ENCODE measurements at places on chromosomes 3 and 15.

DNA sequence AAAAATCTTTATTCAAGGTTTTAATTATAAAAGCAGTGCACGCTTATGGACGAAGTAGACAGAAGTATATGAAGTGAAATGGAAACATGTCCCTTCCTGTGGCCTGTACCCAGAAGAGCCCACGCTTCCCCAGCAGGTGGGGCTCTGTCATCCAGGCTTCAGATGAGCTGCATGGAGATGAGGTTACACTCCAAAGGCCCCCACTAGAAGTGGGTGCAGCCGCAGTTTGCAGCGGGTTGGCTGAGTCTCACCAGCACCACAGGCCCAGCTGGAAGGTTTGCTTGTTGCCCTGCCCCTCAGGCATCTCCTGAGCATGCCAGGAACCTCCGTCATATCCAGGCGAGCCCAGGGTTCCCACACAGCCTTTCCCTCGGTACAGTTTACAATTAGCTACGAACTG, 33.1 kb downstream of the PRR20G start:
- DNase-seq = no peak

GRCh38 chr15:76440441-76440840, 103.9 kb downstream of the ISL2 start:
- DNase-seq = no peak

- peak; percentile 46 for DNase-seq
Observed at GRCh38 chr15:49036650-49037545, 9.3 kb downstream of the SECISBP2L start.

DNA sequence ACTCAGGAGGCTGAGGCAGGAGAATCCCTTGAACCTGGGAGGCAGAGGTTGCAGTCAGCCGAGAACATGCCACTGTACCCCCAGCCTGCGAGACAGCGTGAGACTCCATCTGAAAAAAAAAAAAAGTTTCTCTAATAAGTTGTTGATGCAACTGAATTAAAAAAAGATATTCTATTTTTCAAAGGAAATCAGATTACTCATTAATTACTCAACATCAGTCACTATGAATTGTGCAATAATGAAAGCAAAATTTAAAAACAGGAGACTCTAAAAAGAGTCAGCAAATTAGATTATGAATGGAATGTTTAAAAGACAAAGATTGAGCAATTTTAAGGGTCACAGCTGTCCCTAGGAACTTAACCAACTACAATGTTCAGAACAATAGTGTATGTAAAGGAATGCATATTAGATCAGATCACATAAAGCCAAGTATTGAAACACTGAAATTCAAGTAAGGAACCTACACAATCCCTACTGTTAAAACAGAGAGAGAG, 60.2 kb upstream of the SLC4A7 start:
- DNase-seq = peak; percentile 84

DNA sequence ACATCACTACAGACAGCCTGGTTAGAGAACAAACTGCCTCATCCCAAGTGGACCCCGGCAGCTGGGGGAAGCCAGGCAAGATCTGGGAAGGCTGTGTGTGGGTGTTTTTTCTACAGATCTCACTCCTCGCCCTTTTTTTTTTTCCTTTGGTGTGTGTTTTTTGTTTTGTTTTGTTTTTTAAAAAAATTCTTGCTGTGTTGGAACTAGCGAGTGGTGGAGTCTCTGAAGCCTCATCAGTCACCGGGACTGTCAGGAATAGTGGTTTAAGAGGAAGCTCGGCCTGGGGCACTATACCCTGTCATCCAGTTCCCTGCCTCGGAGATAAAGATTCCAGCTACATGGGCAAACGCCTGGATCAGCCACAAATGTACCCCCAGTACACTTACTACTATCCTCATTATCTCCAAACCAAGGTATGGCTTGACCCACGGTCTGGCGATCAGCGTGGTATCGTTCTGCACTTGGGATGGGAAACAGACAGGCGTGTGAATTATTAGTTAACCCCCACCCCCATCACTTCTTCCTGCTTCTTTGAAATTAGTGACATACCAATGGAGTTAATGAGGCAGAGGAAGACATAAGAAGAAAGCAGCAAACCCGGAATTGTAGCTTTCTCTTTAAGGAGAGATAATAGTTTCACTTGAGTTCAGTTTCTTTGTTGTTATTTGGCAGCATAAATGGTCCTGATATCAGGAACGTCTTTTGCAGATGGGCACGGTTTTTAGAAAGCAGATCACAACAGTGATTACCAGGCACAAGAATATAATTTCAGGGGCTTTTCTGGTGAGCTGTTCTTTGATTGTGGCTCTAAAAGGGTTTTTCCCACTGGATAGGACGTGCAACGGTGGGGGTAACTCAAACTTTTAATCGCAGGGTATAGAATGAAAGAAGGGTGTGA, 722 bp downstream of the RBMS3 start:
- peak; percentile 45 for DNase-seq

- peak; percentile 8 for DNase-seq
Observed at GRCh38 chr15:58136731-58137130, 1.4 kb upstream of the AQP9 start.

DNA sequence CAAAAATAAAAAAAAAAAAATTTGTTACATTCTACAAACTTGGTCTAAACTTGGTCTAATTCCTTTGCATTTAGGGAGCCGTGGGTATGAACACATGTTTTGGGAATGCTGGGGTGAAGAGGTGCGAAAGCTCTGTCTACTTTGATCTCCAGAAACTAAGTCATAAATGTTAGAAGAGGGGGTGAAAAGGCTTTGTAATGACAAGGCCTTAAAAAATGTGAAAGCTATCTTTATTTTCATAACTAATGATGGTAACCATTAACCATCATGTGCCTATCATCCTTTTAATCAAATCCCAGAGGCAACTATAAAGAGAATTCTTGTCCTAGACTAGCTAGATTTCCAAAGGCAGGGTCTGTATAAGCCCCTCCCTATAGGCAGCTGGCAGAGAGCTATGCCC, 60.9 kb downstream of the PRICKLE2 start:
- no peak for DNase-seq

GRCh38 chr3:80234706-80235105, 466.9 kb upstream of the ROBO1 start:
- no peak for DNase-seq

GRCh38 chr15:67783303-67783702, 42.0 kb upstream of the SKOR1 start:
- DNase-seq = no peak

GRCh38 chr3:66486202-66486601, 14.6 kb downstream of the LRIG1 start:
- DNase-seq = peak; percentile 69

- no peak for DNase-seq
Observed at GRCh38 chr15:76105391-76105790, 45.6 kb downstream of the TMEM266 start.

GRCh38 chr15:76299786-76300185, 11.5 kb downstream of the ETFA start:
- DNase-seq = no peak

DNA sequence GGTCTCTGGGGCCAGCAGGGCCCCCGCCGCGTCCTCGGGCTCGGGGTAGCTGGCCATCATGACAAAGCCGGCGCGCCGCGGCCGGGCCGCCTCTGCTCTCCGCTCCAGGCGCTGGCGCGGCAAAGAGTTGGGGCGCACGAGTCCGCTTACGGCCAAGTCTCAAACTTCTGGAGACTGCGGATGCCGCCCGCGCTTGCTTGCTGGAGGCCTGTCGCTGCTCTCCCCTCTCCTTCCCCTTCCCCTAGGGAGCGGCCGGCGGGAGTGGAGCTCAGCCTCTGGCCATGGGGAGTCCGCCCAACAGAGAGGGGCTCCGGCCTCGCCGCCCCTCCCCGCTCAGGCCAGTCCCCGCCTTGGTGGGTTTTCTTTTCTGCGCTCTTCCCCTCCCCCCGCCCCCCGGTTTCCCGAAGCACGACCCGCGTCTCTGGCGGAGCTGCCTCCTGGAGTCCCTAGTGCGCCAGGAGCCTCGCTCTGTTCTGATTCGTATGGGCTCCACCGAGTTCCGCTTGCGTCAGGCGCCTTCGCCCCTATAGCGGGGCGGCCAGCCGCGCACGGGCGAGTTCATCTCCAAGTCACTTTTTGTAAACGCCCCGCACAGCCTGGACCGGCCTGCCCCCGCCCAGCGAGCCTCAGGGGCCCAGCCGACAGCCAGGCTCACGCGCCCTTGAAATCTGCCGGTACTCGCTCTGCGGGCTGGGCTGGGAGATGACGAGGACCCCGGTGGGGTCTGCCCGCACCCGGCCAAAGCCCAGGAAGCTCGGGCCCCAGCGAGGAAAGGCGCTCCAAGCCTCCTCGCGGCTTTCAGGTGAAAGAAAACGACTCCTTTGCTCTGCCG, at the start of the genes FOXL2 and FOXL2NB:
FOXL2 (minus strand) TSS at position 475 of the 832 bp plus-strand sequence; CDS start at position 60, 415 bp downstream.
FOXL2NB (plus strand) TSS at position 555 of the 832 bp plus-strand sequence; CDS start at position 703, 148 bp downstream.
- DNase-seq = peak; percentile 90

DNA sequence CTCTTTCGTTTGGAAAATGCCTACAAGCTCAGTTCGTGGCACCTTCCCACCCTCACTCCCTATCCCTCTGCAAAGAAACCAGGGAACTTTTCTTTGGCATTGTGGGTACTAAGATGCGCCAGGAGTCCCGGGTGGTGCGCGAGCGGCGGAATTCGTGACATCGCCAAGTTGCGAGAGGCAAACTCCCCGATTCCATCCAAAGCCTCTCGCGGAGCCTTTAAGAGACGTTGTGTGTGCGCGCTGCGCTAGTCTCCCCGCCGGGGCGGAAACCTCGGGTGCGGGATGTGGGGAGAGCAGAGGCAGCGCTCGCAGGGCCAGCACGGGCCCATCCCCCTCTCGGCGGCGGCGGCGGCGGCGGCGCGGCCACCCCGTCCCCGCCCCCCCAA, 443 bp upstream of the NR2F2 start:
- peak; percentile 85 for DNase-seq

- peak; percentile 25 for DNase-seq
Observed at GRCh38 chr3:79039192-79039591, 728.6 kb downstream of the ROBO1 start.

- DNase-seq = no peak
Observed at GRCh38 chr3:4011166-4011565, 211.9 kb downstream of the LRRN1 start.

DNA sequence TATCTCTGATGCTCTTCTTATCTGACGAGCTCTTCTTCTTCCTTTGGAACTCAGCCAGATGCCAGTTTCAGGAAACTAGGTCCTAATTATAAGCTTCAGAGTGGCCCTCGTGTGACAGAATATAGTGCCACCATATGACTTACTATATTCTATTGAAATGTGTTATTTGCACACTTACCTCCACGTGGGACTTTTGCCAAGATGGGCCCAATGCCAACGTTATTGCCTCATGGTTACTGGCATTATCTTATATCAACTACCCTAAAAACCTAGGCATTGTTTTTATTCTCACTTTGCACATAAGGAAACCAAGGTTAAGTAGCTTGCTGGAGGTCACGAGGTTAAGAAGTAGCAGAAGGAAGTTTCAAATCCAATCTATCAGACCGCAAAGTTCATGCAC, 71.3 kb upstream of the SLCO3A1 start:
- no peak for DNase-seq

GRCh38 chr3:13407926-13408325, 12.2 kb downstream of the NUP210 start:
- no peak for DNase-seq

DNA sequence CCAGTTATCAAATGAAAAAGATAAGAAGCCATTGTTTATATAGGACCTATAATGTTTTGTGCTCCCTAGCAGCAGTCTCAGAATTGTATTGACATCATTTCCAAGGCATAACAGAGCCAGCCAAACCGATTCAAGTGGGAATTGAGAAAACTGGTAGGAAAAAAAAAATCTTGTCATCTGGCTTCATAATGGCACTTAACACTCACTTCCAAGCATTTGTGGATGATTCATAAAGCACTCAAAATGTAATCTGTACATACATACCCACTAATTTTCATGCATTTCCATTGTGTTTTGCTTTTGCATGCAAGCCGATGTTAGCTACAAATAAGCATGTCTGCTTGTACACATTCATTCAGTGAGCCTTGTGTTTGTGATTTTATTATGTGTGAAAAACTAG, 18.6 kb upstream of the TRPC1 start:
- no peak for DNase-seq

- DNase-seq = no peak
Observed at GRCh38 chr3:20916951-20917606, 731.1 kb upstream of the SGO1 start.

GRCh38 chr15:80483725-80484161, 79.6 kb downstream of the ARNT2 start:
- no peak for DNase-seq

DNA sequence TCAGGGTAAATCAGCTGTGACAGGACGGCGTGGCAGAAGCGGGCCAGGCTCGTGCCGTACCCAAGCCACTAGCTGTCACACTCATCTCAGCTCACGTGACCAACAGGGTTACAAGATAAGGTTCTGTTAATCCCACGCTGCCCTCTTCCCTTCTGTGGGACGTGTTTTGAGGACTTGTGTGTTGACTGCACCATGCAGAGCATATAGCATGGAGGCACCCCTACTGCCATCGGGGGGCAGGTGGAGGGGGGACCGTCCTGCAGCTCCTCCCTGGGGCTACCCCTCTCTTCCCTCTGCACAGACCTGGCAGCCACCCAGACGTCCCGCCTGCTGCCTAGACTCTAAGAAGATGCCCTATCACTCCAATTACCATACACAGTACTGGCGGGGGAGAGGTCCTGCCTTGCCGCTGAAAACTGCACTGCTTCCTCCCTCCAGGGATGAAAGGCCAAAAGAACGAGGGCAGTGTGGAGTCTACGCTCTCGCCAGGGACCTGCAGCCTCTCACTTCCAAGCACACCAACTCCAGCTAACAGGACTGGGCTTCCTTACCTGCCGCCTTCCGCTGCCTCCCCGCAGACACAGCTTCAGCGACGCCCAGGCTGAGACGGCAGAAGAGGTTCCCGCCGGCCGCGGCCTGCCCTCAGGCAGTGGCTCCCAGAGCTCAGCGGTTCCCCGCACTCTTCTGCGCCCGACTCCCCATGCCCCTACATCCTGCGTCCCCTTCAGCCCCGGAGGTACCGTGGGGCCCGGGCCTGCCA, at the start of gene TNK2:
TNK2 (minus strand) TSS at position 618 of the 760 bp plus-strand sequence. CDS start 19,963 bp downstream, outside the sequence.
- DNase-seq = no peak

- no peak for DNase-seq
Observed at GRCh38 chr15:81776976-81777375, 268.8 kb downstream of the MEX3B start.

DNA sequence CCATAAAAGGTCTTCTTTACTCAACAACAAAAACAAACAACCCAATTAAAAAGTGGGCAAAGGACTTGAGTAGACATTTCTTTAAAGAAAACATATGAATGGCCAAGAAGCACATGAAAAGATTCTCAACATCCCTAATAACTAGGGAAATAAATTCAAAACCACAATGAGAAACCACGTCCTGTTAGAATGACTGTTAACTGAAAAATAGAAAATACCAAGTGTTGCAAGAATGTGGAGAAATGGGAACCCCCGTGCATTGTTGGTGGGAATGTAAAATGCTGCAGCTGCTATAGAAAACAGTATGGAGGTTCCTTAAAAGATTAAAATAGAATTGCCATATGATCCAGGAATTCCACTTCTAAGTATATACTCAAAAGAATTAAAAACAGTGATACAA, 34.8 kb downstream of the NMNAT3 start:
- no peak for DNase-seq

GRCh38 chr3:158167737-158168557, 58.1 kb downstream of the RSRC1 start:
- peak; percentile 96 for DNase-seq

- no peak for DNase-seq
Observed at GRCh38 chr15:67126551-67127330, 61.3 kb downstream of the SMAD3 start.
